ENCODE measurements at places on chromosomes 6 and 20.

- DNase-seq: peak; percentile 86
Observed at GRCh38 chr6:90284236-90285041, 12.2 kb downstream of the BACH2 start.

DNA sequence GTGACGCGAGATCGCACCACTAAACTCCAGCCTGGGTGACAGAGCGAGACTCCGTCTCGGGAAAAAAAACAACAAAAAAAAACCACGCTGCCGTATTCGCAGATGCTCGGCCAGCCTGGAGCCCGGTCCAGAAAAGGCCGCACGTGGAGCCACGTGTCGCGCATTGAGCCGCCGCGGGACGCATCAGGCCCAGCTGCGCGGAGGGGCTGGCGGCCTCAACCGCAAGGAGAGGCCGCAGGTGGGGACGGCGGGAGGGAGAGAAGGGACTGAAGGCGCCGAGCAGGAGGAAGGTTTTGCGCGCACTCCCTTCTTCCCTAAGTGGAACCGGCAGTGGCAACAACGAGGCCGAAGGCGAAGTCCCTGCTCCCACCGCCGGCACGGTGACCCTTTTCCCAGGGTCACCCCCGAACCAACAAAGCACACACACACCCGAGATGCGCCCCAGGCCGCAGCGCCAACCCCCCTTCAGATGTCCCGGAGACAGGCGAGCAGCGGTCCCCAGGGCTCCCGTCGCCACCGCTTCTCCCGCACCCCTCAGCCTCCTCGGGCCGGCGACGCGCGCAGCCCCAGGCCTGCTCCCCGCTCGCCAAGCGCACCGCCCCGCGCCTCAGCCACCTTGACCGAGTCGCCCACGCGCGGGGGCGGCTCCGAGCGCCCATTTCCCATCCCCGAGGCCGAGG is 681 bp downstream of the SYCP2 start:
- no peak for DNase-seq

DNA sequence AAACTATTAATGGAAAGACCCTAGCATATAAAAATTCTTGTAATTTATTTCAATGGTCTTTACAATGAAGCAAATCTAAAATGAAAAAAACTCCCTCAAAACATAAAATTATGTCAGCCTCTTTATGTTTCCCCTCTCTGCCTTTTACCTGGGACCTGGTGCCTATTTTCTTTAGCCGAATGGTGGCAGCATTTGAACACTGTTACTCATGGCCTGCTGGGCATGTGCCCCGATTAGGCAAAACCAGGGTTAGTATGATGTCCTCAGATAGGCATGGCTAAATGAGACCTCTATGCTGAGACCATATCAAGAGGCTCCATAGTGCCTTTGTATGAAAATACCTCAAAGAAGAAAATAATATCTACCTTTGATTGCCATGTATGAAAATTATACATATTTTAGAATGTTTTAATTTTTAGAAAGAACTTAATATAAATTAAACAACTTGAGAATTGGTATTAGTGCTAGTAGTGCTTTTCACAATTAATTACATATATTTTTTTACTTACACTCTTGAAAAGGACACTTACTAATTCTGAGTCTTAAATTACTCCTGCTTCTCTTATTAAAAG is 22.5 kb upstream of the C6orf58 start:
- peak; percentile 33 for DNase-seq

GRCh38 chr6:6246544-6246943 is 73.9 kb downstream of the F13A1 start:
- DNase-seq: no peak

- no peak for DNase-seq
Observed at GRCh38 chr6:93420163-93420795, 920 bp upstream of the EPHA7 start.

DNA sequence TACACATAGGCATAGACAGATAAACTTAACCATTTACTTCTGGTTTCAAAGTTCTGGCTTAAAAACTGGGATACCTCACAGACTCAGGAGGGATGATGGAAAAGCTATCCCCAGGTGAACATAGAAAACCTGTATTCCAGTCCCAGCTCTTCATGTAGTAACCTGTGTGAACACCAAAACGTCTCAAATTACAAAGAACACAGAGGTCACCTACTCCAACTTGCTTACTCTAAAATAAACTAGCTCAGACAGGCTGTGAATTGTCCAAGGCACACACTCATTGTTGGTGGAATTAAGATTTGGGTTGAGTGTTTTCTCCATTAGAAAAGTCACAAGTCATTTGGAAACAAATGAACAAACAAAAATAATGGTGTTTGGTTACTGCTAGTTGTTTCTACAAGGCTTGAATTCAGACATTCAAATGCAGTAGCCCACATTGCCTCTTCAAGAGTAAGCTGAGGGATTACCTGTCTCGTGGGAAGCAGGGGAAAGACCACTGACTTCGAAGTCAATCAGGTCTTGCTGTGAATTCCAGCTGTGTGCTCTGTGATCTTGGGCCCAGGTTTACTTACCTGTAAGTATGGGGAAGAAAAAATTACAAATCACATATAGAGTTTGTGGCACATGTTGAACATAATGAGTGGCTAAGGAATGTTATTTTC is 48.2 kb upstream of the LRRC1 start:
- DNase-seq: no peak

GRCh38 chr6:25709761-25710160 is 44.8 kb upstream of the SLC17A4 start:
- no peak for DNase-seq

DNA sequence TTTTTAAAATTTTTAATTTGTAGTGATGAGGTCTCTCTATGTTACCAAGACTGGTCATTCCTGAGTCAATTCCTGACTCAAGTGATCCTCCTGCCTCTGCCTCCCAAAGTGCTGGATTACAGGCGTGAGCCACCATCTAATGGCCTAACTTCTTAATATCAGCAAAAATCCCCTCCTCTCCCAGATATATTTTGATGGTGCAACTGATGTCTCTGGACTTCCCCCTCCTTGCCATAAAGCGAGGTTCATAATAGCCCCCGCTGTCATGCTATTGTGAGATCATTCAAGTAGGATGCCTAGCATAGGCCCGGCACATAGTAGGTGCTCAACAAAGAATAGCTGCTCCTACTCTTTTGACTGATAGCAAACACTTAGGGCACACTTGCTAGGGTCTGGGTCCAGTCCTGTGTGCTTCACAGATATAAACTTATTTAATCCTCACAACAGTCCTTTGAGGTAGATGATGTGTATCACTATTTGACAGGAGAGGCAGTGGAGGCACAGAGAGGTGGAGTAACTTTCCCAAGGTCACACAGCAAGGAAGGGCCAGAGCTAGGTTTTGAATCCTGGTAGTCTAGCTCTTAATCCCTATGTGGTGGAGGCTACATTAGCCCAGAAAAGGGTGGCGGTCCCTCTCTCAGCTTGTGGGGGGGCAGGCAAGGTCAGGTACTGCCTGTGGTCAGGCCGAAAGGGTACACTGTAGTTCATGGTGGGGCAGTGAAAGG is 14.6 kb downstream of the SRC start:
- no peak for DNase-seq

GRCh38 chr6:6810727-6811126 is 222.2 kb downstream of the LY86 start:
- DNase-seq: no peak

- no peak for DNase-seq
Observed at GRCh38 chr6:73076211-73076954, 148.9 kb downstream of the KHDC1L start.

GRCh38 chr6:110044096-110044495 is 66.0 kb downstream of the GPR6 start:
- DNase-seq: no peak

DNA sequence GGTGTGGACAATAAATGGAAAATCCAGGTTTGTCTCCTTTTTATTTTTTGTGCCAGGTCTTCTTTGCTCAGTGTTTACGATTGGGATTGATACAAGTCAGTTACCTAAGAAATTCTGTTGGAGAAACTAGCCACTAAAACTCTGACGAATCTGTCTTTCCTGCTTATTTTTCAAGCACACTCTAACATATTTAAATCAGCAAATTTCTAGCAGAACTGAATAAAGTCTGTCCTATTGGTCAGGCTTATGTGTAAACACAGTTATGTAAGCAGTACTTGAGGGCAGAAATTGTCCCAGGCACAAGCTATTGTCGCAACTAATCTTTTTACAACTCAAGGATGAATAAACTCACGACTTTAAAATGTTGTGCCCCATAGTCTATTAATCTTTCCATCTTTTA is 12.1 kb upstream of the EXOC2 start:
- no peak for DNase-seq

DNA sequence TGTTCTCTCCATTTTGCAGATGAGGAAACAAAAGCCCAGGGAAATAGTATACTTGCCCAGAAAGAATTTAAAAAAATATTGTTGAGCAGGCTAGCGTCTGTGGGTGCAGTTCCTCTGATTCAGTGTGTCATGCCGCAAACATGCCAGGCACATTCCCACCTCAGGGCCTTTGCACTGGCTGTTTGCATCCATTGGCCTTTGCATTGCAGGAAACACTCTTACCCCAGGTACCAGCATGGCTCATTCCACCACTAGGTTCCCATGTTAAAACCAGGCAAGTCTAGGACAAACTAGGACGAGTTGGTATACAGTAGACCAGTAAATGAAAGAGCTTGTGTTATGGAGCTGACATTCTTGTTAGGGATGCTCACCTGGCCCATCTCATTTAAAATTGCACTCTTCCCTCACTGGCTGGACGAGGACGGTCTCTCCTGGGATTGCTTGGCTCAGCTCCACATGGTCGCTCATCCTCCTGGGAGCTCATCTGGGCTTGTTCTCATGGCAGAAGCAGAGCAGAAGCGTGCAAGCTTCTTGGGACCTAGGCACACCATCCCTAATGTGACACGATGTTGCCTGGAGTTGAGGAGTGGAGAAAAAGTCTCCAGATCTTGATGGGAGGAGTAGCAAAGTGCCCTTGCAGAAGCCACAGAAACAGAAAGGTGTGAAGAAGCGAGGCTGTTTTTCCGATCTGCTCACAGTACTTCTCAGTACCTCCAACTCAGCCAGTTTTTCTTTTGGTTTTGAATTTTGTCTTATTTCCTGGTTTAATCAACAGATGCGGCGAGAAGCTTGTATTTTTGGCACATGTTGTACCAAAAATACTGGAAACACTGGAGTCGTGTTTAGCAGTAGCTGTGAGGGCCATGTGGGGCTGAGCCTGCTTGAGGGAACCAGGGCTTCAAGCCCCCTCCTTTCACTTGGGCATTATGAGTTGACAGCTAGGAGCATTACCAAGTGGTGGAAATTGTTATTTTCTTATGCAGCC is 13.9 kb downstream of the ZNF831 start:
- DNase-seq: no peak

GRCh38 chr6:150735341-150735851 is 130.1 kb upstream of the MTHFD1L start:
- DNase-seq: no peak

DNA sequence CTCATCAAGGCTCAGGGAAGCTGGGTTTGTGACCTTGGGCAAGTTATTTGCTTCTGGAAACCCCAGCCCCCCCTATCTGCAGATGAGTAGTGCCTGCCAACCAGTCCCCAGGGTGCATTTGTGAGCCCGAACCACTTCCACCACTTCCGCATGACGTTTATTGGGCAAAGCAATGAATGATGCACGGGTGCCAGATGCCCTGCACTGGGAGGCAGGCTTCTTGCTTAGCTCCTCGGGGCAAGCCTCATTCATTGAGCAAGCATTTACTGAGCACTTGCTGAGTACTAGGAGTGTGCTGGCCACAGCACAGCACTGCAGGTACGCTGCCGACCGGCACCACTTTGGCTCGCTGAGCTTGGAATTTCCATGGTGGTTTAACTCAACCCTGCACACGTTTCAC is 60.2 kb downstream of the GNAS-AS1 start:
- no peak for DNase-seq

DNA sequence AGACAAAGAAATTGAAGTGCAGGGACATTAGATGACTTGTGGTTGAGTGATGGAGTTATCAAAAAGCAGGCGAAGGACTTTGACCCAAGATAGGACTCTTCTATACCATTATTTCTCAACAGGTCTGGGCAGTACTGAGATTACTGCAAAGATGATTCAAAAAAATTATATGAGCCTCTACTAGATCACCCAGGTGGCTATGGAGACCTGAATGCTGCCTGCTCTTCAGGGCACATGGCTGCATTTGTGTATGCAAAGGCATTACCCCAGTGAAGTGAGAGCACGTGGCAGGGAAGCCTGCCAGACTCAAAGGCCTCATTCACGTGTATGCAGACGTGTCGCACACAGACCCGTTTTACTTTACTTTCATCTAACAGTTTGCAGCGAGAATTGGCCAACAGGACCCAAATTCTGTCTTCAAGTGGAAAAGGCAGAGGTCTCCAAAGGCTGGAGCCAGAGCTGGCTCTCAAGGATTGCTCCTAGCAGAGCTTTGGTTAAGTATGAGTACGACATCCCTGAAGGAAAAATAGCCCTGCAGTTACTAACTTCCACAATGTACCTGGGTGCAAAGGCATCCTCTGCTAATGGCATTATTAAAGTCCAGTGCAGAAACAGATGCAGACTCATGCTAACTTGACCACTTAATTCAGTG is 113.8 kb upstream of the ARMC2 start:
- DNase-seq: no peak

DNA sequence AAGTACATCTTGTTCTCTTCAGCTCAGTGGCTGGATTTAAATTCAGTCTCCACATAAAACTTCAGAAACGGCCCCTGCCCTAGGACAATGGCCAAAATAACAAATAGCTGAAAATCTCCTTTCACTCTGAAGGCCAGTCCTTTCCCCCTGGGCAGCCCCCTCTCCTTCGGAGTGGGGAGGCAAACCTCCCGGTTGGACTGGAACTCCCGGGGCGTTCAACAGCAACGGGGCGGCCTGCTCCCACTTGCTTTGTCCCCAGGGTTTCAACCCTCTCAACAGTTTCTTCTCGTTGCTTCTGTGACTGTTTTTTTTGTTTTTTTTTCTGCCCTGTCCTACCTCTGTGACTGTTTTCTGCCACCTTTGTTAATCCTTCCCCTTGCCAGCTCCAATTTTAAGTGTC is 102.6 kb upstream of the DUSP22 start:
- no peak for DNase-seq

- peak; percentile 33 for DNase-seq
Observed at GRCh38 chr6:112311950-112312547, 35.1 kb upstream of the RFPL4B start.

- DNase-seq: peak; percentile 13
Observed at GRCh38 chr6:34055223-34055933, 90.5 kb downstream of the GRM4 start.

GRCh38 chr6:28531479-28532128 is 5.9 kb downstream of the GPX5 start:
- no peak for DNase-seq

GRCh38 chr6:89050155-89050554 is 30.4 kb upstream of the PNRC1 start:
- DNase-seq: no peak

DNA sequence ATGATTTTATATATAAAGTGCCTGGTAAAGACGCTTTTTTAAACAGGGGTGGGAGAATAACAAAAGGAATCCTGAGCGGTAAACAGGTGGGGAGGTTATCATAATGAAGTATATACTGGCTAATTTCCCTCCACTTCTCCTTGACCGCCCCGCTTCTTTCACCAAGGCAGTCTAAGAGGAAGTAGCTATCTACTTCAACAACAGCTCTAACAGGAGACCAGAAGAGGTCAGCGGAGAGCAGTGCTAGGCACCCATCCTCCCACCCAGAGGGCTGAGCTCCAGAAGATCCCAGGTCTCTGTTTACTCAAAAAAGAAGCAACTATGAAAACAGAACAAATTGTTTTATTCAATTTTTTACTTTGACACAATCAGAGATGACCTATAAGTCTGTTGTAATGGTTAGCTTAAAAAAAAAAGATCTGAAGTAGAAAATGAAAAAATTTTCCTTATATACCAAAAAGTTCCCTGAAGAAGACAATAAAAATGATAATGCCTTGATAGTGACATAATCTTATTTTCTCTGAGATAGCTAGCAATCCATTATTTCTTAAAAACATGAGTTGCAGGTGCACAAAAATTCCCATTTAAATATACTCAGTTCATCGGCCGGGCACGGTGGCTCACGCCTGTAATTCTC is 141.1 kb downstream of the PDSS2 start:
- peak; percentile 45 for DNase-seq
